ENCODE measurements at places on chromosomes 6 and 20. TPM values are rescaled to one million over a fixed set of nuclear protein-coding genes. Genes with fewer than 3 reads are reported as not detected.
A peak's percentile ranks its signal among the peaks of the same experiment; 100 is the strongest.

TGM2 gene
- total RNA-seq = 0.21 TPM

BTN1A1 gene
- not detected for total RNA-seq

DUSP15 gene
- total RNA-seq = not detected

CGAS gene
- 27.9 TPM for total RNA-seq

KIF25 gene
- not detected for total RNA-seq

FOXQ1 gene
- not detected for total RNA-seq

- no peak for DNase-seq
These were observed 513.2 kb upstream of the MAN1A1 start for GRCh38 chr6:119862719-119863118.

DNA sequence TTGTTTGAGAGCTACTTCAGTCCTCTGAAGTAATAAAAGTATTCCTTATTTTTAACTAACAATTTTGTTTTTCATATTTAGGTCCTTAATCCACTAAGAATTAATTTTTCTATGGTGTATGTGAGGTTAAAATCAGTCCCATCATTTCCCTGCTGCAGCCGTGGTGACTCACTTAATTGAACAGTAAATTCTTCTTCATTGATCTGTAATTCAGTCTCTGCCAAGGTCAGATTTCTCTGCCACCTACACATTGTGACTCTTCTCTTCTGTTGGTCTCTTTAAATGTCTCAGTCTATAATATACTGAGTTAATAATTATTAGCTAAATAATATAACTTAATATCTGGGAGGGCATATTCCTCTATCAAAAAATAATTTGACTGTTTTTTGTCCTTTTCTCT, 262.3 kb downstream of the UTRN start:
- DNase-seq = no peak

DNA sequence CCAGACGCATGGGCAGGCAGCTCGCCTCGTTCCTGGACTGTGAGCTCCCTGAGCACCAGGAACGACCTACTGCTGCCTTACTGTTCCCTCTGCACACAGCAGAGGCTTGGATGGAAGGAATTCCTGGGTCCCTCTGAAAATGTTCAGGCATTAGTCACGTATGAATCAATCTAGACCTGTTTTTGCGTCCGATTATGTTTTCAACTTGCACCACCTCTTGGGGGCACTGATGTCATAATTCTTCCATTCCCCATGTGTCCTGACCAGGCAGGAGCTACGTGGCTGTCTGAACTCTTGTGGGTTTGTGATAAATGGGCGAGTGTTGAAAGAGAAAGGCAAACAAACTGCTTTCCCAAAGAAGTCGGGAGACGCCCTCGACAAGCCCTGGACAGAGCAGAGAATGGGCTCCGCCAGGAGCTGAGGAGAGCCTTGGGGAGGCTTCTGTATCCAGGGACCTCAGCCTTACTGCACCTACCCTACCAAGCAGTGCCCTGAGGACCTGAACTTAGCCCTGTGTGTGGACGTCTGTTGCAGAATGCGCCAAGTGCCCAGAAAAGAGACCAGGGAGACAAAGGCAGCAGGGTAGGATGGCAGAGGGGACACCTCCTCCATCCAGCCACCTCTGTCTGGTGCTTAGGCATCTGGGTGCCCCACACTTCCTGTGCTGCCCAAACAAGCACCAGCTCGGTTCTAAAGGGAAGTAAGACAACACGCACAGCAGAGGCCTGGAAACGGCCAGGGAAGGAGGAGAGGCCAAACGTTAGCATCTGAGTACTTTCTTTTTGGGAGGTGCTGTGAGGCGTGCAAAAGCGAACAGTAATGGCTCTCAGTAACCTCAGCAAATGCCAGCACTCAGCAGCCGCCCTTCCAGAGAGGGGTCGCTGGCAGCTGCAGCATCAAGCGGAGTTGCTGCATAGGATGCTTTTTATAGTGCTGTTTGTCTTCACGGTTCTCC, 124.2 kb downstream of the LY86 start:
- peak; percentile 27 for DNase-seq

- DNase-seq = no peak
These were observed 44.6 kb downstream of the TAF4 start for GRCh38 chr20:62020935-62021701.

- no peak for DNase-seq
These were observed 3.0 kb upstream of the GUCA1B start for GRCh38 chr6:42197555-42198362.

GRCh38 chr6:151179321-151179720, 60.4 kb upstream of the AKAP12 start:
- no peak for DNase-seq

DNA sequence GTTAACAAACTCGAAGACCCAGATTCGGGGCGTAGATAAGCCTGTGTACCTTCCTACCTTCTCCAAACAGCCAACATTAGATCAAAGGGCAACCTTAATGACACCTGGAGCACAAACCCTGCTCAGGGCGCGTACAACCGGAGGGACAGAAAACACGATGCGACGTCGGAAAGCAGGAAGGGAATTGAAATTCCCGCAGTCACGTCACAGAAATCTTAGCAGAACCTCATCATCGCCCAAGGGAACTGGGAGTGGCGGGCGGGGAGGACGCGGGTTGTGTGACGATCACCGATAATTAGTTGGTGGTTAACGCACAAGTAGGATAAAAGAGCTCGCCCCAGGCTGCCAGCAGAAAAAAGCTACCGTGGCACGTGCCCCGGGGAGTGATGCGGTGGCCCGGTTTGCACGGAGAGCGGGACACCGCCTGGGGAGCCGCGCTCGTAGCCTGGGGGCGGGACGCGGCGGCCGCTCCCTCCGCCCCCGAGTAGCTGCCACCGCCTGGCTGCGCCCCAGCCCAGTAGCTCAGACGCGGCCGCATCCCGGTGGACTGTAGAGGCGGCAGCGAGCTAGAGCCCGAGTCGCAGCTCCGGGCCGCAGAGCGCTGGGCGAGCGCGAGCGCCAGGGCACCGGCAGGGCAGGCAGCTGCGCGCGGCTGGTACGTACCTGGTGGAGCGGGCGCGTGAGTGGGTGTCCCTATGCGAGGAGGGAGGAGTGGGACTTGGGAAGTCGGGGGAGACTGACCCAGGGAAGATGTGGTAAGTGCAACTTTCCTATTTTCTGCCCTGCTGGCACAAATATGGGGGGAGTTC, at the start of gene PKIB:
Gene PKIB, plus strand, starts transcription at position 525 of the 809 bp plus-strand sequence. CDS start 107,390 bp downstream, outside the sequence.
- DNase-seq = peak; percentile 40

GRCh38 chr20:52303281-52303950, 111.8 kb upstream of the ZFP64 start:
- DNase-seq = no peak

DNA sequence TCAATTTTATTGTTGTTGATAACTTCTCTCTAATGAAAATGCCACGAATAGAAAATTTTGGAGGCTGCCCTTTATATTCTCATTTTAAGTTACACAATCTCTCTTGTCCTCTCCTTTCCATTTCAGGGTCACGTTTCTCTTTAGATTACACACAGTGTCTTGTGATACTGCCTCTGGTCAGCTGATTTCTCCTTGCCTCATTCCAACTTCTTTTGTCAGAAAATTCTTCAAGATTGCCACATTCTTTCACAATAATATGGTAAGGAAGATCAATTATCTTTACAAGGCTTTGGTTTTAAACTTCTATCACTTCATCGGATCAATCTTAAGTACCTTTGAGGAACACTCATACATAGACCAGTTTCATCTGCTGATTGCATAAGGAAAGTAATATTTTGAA, 370.3 kb downstream of the RFPL4B start:
- no peak for DNase-seq

- no peak for DNase-seq
These were observed 54.0 kb upstream of the BTN3A2 start for GRCh38 chr6:26311012-26311384.

GRCh38 chr20:61525781-61526431, 273.8 kb downstream of the CDH4 start:
- no peak for DNase-seq

- no peak for DNase-seq
These were observed 40.2 kb downstream of the FOXP4 start for GRCh38 chr6:41586252-41587007.

All from activated CD4-positive, alpha-beta T cell treated with anti-CD3 and anti-CD28 coated beads, Interleukin-2, amount 10 ng/mL, durations not matched to agents 7 days and 5 days (primary cell).